ENCODE measurements at places on chromosomes 1 and 21.
A peak's percentile ranks its signal among the peaks of the same experiment; 100 is the strongest.

DNA sequence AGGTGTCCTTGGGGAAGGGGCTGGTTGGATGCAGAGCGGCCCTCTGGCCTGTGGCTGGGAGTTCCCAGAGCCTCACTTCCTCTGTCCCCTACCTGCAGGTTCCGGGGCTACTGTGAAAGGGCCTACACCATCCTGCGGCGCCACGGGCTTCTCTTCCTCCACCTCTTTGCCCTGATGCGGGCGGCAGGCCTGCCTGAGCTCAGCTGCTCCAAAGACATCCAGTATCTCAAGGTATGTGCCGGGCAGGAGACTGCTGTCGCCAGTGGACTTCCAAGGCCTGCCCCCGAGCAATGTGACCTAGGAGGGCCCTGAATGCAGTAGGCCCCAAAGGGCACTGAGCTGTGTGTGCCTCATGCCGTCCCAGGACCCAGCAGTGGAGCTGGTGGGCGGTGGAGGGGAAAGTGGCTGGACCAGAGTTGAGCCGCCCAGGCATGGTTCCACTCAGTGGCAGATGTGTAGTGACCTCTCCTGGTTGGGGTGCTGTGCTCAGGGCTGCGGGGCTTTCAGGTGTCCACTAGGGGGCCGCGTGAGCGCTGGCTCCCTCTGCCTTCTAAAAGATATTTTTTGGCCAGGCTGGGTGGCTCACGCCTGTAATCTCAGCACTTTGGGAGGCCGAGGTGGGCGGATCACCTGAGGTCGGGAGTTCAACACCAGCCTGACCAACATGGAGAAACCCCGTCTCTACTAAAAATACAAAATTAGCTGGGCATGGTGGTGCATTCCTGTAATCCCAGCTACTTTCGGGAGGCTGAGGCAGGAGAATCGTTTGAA lies 73.4 kb downstream of the PIK3CD start:
- DNase-seq, result peak; percentile 46

GRCh38 chr21:36375994-36376393 lies 9.2 kb upstream of the CHAF1B start:
- no peak for DNase-seq

DNA sequence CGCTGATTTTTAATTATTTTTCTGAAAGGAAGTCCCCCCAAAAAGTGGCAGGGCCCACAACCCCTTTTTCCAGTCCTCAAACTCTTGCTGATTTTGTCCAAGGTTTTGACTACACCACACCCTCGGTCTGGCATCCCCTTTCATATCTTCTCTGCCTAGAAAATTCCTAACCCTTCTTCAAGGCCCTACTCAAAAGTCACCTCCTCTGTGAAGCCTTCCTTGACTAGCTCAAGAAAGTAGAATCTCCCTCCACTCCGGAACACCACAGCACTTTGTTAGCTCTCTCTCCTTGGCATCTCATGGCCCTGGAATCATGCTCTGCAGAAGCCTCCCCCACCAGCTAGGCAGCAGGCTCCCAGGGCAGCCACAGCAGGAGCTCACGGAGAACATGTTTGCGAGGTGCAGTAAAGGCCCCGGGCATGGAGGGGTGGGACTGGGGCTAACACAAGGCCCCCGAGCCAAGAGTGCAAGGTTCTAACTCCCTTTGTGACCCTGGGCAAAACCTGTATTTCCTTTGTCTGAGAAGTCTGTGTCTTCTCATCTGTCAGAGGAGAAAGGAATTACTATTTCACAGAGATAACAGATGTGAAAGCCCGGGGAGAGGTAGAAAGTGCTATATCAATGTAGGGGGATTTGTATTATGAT lies 17.7 kb upstream of the S100A7 start:
- DNase-seq, result no peak

DNA sequence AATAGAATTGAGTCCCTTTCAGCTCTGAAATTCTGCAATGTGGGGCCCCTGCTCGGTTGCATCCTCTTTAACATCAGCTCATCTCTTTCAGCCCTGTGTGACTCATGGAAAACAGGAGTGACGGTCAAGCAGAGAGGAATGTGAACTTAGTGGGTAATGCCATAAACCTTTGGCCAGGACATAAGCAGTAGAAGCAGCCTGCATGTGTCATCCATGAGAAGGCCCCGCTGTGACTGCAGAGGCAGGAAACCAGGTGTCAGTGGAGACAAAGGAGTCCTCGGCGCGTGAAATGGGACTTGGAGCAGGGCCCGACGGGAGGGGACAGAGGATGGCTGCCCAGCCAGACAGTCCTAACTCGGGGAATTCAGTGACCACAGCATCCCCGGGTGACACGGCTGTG lies 21.1 kb upstream of the EPHB2 start:
- no peak for DNase-seq

- DNase-seq, result no peak
Measured at GRCh38 chr1:203754455-203754864, 10.5 kb upstream of the LAX1 start.

GRCh38 chr21:45972716-45973474 lies 8.7 kb upstream of the COL6A1 start:
- DNase-seq, result no peak

DNA sequence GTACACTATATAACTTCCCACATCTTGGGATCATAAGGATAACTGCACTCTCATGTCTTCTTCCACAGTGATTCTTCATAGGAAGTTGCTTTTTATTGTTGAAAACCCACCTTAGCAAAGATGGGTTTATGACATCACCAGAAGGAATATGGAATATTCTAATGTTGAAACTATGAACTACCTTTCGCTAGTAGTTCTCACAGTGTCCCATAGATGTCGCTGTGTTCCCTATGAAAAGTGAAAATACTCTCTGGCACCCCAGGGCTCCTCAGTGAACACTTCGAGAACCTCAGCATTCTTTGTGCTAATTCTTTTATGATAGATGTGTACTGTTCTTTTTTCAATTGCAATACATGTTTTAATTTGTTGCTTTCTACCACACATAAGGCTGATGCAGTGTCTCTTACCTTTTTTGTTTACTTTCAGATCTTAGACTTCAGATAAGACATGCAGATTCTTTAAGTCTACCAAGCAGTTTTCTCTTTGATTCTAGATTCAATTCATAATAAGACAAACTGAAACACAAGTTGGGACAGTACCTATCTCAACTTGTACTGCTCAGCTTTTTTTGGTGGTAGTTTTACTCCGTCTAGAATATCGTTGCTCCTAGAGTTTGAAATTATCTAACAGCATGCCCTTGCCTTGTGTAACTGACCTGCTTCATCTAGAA lies 90.8 kb downstream of the GTF2B start:
- no peak for DNase-seq

GRCh38 chr1:53627666-53628065 lies 111.3 kb downstream of the GLIS1 start:
- no peak for DNase-seq

- no peak for DNase-seq
Measured at GRCh38 chr1:209207701-209208286, 375.7 kb upstream of the CAMK1G start.

GRCh38 chr21:14699433-14700407 lies 153.6 kb upstream of the SAMSN1 start:
- DNase-seq, result no peak

- DNase-seq, result no peak
Measured at GRCh38 chr1:41919764-41920397, 1.2 kb upstream of the HIVEP3 start.

- no peak for DNase-seq
Measured at GRCh38 chr21:32141318-32141633, 137.6 kb downstream of the MIS18A start.

DNA sequence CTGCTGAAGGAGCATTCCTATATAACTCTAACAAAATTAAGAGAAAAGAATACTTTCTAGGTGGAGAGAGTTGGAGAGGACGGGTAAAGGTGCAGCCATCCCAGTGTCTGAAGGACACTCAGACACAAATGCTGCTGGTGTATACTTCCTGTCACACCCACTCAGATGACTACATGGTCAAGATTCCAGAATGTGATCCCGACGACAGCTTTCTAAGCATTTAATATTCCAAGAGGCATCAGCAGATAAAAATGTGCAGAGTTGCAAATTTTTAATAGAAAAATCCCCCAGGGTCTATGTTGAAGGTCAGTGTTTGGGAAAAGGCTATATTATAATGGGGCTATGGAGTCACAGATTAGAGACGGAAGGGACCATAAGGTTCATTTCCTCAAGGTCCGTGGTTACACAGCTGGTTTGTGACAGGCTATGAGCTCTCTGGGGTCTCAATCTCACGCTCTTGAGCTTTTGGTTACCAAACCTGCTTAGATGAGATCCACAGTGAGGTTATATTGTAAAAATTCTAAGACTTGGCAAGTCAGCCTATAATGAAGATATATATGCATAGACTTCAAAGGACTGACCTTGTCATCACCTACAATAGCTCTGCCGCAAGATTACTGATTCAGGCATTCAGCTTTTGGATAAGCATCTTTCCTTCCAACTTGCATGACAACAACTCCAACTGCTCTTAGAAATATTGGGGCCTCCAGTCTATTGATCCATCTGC lies 35.1 kb downstream of the ZNF281 start:
- no peak for DNase-seq

DNA sequence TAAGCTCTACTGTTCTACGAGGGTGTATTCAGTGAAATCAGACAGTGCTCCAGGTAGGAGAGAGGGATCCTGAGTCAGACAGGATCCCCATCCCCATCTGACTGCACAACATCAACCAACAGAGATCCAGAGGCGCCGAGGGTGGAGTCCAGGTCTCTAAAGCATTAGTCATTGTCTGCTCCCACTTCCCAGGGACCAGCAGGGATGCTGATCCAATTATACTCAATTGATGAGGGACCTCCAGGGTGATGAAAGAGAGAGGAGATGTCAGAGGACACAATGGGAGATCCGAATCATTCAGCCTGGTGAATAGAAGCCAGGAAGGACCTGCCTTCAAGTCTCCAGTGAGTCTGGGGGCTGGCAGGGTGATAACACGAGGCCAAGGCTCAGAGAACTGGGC lies 39.5 kb upstream of the STMN1 start:
- no peak for DNase-seq
